ENCODE measurements at places on chromosomes 7 and 10.

DNA sequence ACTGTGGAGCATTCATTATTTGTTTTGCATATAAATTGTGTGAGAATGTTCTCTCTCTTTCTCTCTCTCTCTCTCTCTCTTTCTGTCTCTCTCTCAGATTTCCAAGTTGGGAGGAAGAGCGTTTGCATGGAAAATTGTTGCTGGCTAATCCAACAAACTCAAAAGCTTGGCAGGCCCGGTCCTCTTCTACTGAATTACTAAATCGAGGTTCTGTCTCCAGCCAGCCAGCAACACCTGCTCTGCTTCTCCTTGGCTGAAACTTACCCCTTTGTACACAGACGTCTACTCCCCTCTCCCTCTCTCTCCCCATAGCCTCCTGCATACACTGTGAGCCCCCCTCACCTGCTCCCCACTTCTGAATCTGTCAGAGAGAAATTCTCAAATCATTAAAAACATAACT is 996.4 kb upstream of the AUTS2 start:
- no peak for DNase-seq

- no peak for DNase-seq
These were observed 15.4 kb downstream of the CUX1 start for GRCh38 chr7:101832685-101833375.

GRCh38 chr7:96233528-96234154 is 88.3 kb downstream of the SLC25A13 start:
- DNase-seq, result no peak

DNA sequence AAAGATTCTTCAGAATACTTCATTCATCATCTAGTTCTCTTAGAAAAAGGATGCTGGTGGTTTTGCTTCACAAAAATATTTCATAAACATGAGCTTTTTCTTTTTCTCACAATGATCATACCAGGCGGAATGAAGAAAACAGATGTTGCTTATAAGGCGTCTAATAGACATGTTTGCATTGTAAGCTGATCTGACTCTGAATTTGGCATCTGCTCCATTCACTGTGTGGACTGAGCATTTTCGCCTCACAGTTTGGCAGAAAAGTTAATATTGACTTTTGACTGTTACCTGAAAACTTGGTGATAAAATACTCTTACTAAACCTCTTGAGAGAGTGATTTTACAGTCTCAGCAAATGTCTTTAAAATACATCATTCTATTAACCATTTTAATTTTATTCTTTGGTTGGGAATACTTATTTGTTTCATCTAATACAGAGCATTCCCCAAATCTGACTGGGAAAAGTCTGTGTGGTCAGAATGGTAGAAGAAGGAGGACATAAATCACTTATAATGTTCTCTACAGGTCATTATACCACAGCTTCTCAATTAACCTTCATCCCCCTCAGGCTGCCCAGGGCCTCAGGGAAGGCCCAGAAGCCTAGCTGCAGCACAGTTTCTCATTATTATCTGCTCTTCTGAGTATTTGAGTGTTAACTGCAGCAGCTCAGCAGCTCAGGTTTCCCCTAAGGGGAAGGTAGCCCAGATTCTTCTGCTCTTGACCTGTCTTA is 121.6 kb upstream of the KAT6B start:
- DNase-seq, result peak; percentile 35

DNA sequence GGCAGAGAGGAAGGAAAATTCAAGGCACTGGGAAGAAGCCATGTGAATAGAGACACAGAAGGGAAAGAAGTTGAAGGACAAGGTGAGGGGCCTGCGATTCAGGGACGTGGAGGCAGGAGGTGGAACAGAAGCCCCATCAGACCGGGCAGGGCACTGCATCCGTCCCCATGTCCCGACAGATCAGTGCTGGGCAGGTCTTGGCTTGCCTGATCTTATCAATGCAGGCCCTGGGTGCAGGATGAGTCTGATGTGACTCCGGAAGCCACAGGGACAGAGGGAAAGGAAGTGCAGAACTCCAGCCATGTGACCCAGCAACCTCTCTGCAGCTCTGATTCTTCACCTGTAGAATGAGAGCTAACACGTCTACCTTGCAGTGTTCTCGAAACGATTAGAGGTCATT is 136.2 kb upstream of the CTBP2 start:
- no peak for DNase-seq

GRCh38 chr10:3534433-3534832 is 250.6 kb downstream of the KLF6 start:
- no peak for DNase-seq

DNA sequence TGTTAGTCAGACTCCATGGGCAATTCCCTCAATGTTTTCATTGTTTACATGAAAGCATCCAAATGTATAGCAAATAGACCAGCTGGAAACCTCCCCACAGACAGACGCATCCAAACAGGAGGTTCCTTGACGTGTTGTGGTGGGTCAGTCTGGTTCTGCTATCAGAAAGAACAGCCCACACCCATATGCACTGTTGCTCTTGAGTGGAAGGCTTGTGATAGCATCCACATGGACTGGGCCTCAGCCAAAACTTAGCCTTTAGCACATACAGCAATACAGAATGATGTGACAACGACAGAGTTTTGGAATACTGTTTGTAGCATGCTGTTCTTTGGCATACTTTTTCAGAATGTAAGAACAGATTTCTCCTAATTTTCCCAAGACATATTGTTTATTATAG is 299.2 kb upstream of the ETV1 start:
- no peak for DNase-seq

DNA sequence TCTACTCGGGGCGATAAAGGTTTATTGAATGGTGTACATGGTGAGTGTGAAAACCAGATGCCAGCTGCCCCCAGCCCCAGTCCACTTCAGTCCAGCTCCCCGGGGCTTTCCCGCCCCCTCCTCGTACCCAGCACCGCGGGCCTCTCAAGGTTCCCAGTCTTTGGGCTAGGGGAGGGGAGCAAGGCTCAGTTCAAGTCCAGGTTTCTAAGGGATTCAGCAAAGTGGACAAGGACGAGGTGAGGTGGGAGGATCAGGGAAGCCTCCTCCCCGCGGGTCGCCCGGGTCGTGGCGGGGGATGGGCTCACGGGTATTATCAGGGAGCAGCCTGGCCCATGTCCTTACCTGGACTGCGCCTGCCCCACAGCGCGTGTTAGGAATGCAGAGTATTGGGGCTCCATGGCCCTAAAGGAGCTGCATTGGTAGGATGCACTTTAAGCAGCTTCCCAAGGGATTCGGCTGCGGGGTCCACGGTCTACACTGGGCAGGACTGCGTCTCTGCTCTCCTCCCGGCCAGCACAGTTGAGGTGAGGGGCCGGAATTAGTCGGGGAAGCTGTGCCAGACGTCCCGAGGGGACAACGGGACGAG is 541 bp upstream of the PFKFB3 start:
- DNase-seq, result no peak

DNA sequence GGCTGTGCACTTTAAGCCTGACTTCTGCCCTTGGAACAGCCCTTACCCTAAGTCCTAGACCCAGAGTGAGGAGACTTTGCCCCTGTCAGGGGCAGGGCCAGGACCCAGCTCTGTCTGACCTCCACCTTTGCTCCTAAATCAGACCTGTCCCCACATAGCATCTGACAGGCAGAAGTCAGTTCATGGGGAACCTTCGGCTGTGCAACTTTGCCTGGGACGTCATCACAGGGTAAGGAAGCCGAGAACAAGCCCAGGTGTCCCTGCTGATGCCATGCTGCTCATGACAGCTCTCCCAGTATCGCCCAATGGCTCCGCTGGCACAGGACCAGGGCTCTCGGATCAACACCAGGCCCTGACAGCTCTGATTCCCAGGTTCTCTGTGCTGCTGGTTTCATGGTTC is 55.4 kb downstream of the TNS3 start:
- DNase-seq, result no peak

DNA sequence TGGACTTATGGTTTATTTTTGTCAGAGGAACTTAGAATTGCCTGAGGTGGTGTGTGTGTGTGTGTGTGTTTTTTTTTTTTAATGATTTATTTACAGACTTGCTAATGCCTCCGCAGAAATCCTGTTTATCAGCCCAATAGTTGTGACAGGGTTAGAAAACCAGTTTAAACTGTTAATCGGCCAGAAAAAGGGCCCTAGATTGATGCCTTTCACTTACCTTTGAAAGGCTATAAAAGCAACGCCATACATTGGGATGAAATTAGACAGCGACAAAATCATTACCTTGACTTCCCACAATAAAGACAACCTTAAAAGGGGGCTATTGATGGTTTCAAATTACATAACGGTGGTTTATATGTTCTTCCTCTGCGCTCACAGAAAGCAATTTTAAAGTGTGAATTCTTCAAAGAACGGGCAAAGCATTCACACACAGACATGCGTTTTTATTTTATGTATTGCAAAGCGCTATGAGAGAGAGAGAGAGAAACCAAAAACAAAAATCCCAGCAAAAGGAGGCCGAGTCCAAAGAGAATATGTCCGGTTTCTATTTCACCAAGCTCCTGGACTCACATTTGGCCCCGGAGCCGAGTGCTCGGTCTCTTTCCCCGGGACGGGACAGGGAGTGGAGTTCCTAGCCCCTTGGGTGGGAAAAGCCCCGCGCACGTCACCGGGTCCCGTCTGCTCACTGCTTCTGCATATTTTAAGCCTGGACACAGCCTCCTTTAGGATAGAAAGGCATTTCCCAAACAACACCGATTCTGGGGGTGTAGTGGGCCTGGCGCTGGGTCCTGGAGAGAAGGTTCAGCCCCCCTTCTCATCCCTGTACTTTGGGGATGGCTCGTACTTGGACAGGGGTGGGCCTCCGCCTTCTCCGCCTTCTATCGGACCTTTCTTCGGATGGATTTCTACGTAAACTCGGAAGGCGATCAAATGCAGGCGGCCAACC is 26.8 kb upstream of the VAX1 start:
- no peak for DNase-seq

GRCh38 chr7:101402081-101402779 is 39.6 kb downstream of the COL26A1 start:
- DNase-seq, result peak; percentile 22

DNA sequence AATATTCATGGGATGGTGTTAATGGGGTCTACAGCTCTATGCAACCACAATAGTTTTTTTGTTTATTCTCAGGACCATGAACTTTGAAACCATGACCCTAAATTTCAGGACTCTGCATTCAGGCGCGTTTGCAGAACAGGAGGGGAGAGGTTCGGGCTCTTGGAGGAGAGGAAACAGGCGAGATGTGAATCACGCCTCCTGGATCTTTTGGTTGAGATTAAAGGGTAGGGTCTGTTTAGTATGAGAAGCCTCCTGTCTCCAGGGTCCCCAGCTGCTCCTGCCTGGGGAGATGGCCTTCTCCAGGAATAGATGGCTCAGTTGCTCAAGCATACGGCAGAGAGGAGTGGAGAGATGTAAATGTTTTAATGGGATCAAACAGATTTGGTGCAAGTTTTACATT is 18.2 kb downstream of the TLL2 start:
- no peak for DNase-seq

Measured in iris pigment epithelial cell (primary cell).